Calu3 (cell line): ENCODE measurements at places on chromosomes 5 and 9. TPM values are rescaled to one million over a fixed set of nuclear protein-coding genes. Genes with fewer than 3 reads are reported as not detected.
A peak's percentile ranks its signal among the peaks of the same experiment; 100 is the strongest.

MARCOL gene
- not detected in 2 replicates for total RNA-seq

TNFSF8 gene
- not detected in 2 replicates for total RNA-seq

LHX6 gene
- 0.97 TPM in 1 of 2 replicates, not detected in the other for total RNA-seq

MARCHF3 gene
- 13.1 and 16.1 TPM in 2 replicates for total RNA-seq

DNA sequence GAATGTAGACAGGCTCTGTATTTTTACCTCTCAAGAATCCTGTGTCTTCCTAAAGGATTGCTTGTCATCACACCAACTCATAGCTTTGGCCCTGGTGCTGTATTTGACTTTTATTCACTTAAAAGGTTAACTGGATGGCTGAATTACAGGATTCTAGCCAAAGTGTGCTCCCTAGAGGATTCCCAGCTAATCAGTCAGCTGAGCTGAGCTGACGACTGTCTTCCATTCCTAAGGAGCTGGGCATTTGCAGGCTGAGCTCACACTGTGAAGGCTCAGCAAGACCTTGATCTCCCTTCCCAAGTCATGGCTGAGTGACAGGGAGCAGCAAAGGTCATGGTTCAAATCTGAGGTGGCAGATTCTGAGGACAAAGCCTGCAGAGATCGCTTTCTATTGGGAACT is 59.0 kb upstream of the PALM2AKAP2 start:
- no peak overlapping the region for H3K27ac ChIP-seq
- H3K4me3 ChIP-seq: no peak overlapping the region
- H3K4me1 ChIP-seq: no peaks in the 10 kb centered on the region
- no peaks in the 10 kb centered on the region for H3K36me3 ChIP-seq

DNA sequence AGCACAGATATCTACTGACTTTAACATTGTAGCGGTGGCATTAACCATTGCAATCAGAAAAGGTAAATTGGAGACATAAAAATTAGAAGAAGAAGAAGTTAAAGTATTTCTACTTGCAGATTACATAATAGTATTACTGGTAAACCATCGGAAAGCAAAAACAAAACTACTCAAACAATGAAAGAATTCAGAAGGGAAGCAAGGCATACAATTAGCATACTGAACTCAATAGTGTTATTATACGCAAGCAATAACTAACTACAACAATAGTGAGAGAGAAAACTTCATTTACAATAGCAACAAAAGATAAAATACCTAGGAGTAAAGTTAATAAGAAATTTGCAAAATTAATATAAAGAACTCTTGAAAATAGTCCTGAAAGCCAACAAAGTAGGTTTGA is 6.6 kb upstream of the TEX53 start:
- H3K27me3 ChIP-seq: peaks cover 15% of the 10 kb centered on the region
- H3K27ac ChIP-seq: no peak overlapping the region
- DNase-seq: no peak
- no peak overlapping the region for H3K4me3 ChIP-seq

DNA sequence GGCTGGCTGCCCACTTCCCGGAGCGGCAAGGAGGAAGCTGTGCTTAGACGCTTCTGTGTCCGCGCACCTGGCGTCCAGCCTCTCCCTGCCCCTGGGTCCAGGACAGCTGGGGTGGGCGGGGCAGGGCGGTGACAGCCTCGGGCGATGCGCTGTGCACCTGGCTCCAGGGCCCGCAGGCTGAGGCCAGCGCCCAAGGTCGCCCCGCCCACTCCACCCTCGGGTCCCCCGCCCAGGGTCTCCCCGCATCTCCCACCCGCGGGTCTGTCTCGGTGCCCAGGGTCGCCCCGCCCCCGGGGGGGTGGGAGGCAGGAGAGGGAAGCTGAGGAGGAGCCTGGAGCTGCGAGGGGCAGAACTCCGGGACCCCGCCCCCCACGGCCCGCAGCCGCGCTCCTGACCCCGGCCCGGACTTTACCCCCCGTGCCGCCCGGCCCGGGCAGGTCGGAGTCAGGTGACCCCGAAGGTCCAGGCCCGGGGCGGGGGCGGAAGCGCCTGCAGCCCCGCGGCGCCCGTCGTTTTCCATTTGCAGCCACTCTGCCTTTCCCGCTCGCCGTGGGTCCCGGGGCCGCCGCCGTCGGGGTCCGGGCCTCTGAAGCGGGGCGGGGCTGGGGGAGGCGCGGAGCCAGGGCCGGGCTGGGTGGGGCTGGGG is at the start of gene ENTPD8:
Gene ENTPD8, minus strand, starts transcription at position 69 of the 646 bp plus-strand sequence. CDS start 3,072 bp downstream, outside the sequence.
- peaks cover 6% of the 10 kb centered on the region for H3K4me1 ChIP-seq
- H3K36me3 ChIP-seq: peaks cover 12% of the 10 kb centered on the region
- peak; percentile 71 for DNase-seq

GRCh38 chr5:16656561-16657191 is 39.9 kb upstream of the RETREG1 start:
- H3K4me1 ChIP-seq: no peaks in the 10 kb centered on the region
- DNase-seq: no peak
- no peak overlapping the region for H3K4me3 ChIP-seq

DNA sequence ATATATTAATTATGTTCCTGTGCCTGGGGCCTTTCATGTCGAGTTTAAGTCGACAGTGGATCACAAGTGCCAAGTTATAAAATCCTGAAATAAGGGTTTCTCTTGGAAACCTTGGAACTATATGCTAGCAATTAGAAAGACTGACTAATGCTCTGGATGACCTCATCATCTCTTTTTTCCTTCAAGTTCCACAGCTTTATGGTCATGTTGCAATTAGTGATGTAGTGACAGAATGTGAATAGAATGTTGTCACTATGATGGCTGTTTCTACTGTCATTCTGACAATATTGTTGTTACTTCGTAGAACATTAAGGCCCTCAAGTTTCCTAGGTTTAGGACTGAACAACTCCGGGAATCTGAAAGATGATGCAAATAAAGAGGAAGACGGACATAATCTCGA is 368.0 kb upstream of the SEMA6A start:
- no peak overlapping the region for H3K27ac ChIP-seq
- no peak for DNase-seq
- no peak overlapping the region for H3K4me3 ChIP-seq
- no peaks in the 10 kb centered on the region for H3K36me3 ChIP-seq
- H3K4me1 ChIP-seq: peaks cover 13% of the 10 kb centered on the region
- H3K27me3 ChIP-seq: no peaks in the 10 kb centered on the region

DNA sequence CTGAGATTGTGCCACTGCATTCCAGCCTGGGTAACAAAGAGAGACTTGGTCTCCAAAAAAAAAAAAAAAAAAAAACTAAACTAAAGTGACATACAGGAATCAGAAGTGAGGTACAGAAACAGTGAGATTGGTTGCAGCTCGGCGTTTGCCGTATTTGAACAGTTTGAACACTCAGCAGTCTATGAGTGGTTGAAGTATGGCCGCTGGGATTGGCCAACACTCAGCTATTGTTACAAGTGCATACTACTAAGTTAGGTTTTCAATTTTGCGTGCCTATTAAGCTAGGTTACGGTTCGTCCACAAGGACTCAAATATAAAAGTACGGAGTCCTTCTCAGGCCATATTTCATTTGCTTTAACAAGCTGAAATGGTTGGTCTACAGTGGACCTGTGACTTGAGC is 3.3 kb upstream of the TSC1 start:
- H3K36me3 ChIP-seq: peaks cover 22% of the 10 kb centered on the region
- no peak for DNase-seq
- no peaks in the 10 kb centered on the region for H3K27me3 ChIP-seq
- no peak overlapping the region for H3K27ac ChIP-seq

DNA sequence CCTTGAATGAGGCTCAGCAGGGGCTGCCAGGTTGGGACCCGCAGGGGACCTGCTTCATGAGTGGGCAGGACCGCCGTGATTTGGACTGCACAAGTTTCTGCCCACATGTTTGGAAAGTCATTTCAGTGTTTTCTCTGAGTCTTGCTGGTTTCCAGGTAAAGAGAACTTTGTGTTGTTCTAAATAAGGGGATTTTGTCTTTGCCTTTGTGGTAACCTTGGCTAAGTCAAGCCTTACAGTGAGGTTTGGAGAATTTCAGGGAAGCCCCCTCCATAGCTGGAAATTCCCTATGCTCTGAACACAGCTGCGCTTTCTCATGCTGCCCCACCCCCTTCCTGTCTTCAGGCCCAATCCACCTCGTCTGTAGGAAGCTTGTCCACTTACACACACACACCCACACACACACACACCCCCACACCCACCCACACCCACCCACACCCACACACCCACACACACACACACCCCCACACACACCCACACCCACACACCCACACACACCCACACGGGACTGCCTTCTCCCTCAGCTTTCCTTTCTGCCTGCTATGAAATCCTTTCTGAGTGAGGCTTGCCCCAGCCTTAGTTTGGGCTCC is 270.1 kb downstream of the HSPA4 start:
- no peak overlapping the region for H3K4me3 ChIP-seq
- no peaks in the 10 kb centered on the region for H3K36me3 ChIP-seq
- DNase-seq: no peak
- peaks cover 100% of the 10 kb centered on the region for H3K27me3 ChIP-seq
- H3K4me1 ChIP-seq: no peaks in the 10 kb centered on the region
- H3K27ac ChIP-seq: no peak overlapping the region

DNA sequence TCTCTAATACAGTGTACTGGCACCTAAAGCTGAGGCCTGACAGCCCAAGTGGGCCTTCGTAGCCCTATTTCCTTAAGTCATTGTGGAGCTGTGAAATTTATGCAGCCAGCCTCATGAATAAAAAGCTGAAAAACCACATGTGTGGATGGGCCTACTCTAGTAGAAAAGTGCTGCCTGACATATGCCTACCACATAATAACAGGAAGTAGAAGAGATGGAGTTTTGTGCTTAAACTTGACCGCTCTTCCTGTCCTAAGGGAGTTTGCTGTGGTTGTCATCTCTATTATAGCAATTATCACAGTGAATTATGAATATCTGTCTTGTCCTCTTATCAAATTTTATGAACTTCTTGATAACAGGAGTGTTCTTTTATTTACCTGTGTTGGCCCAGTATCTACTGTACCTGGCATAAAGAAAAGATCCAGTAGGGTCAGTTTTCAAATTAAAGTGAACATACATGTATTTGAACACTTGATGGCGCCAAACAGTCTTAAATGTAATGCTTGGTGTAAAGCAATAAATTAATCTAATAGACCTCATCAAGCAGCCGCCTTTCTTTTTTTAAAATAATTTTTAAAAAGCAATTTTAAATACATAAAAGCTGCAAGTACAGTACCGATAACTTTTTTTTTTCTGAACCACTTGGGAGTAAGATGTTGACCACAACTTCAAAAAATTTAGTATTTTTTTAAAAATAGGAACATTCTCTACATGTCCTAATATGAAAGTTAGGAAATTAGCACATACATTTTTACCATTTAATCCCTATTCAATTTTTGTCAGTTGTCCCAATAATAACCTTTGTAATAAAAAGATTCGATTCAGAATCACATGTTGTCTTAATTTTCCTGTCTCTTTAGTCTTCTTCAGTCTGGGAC is 51.0 kb downstream of the FKTN start:
- DNase-seq: no peak
- H3K27ac ChIP-seq: no peak overlapping the region
- no peaks in the 10 kb centered on the region for H3K27me3 ChIP-seq
- H3K4me3 ChIP-seq: no peak overlapping the region
- H3K36me3 ChIP-seq: no peaks in the 10 kb centered on the region

DNA sequence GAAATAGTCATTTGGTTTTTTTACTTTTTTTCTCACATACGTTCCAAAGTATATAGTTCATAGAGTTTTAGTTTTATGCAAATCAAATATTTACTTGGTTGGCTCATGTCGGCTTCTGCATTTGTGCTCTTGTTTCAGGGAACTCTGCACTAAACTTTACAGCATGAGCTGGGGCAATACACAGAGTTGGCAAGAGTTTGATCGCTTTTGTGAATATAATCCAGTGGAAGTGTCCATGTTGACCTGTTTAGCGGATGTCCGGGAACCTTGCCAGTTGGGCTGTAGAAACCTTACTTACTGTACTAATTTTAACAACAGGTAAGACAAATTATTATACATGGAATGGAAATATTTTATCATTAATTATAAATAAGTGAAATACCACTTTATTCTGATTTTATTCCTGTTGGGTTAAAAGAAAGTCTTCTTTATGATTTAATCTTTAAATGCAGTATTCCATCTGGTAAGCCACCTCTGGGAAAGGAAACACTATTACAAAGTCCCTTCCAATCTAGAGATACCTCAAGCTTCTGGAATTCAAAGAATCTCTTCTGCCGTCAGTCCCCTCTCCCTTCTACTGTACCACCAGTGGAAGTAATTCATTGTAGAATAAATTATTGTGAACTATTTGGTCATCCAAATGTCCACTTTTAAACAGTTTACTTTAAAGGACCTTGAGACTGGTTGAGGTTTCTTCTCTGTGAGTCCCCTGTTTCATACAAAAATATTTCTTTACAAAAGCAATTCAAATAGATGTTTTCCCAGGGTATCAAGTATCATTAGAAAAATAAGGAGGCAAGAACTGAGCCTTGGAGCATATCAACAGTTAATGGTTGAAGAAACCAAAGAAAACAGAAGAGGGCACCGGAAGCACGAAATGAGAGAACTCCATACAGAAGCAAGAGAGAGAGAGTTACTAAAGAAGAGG is 45.2 kb upstream of the GLIPR2 start:
- H3K27me3 ChIP-seq: no peaks in the 10 kb centered on the region
- peak overlapping the region; percentile 14 for H3K27ac ChIP-seq
- H3K36me3 ChIP-seq: no peaks in the 10 kb centered on the region

- H3K27ac ChIP-seq: no peak overlapping the region
- H3K4me1 ChIP-seq: peaks cover 18% of the 10 kb centered on the region
- H3K36me3 ChIP-seq: no peaks in the 10 kb centered on the region
- no peak overlapping the region for H3K4me3 ChIP-seq
Observed at GRCh38 chr5:88746438-88746882, 136.5 kb downstream of the MEF2C start.

GRCh38 chr9:109248133-109248581 is 72.7 kb downstream of the EPB41L4B start:
- no peaks in the 10 kb centered on the region for H3K27me3 ChIP-seq
- no peak overlapping the region for H3K4me3 ChIP-seq
- H3K27ac ChIP-seq: no peak overlapping the region
- H3K4me1 ChIP-seq: peaks cover 12% of the 10 kb centered on the region
- DNase-seq: no peak

DNA sequence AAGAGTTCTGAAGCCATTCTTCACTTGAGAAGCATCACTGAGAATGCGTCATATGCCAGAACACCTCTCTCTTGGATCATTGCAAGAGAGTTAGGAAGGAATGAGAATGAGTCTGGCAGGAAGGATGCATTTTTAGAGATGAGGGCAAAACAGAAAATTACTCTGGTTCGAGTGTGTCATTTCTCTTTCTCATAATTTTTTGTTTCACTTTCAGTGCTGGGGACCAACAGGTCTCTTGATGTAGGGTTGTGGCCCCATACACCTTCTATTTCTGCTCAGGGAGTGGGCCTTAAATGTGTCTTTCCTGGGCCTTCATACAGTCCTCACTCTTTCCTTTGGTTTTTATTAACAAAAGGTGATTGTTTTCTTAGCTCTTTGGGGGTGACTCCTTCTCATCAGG is 302.4 kb downstream of the NR3C1 start:
- no peak overlapping the region for H3K4me3 ChIP-seq
- no peak for DNase-seq
- no peak overlapping the region for H3K27ac ChIP-seq
- H3K4me1 ChIP-seq: no peaks in the 10 kb centered on the region

GRCh38 chr9:131525643-131526565 is 5.2 kb downstream of the UCK1 start:
- DNase-seq: no peak
- H3K4me1 ChIP-seq: no peaks in the 10 kb centered on the region
- no peaks in the 10 kb centered on the region for H3K27me3 ChIP-seq
- no peak overlapping the region for H3K27ac ChIP-seq
- no peak overlapping the region for H3K4me3 ChIP-seq
